ENCODE measurements at places on chromosomes 3 and 15.

- DNase-seq = no peak
These were observed 3.5 kb upstream of the MUC4 start for GRCh38 chr3:195815169-195815771.

DNA sequence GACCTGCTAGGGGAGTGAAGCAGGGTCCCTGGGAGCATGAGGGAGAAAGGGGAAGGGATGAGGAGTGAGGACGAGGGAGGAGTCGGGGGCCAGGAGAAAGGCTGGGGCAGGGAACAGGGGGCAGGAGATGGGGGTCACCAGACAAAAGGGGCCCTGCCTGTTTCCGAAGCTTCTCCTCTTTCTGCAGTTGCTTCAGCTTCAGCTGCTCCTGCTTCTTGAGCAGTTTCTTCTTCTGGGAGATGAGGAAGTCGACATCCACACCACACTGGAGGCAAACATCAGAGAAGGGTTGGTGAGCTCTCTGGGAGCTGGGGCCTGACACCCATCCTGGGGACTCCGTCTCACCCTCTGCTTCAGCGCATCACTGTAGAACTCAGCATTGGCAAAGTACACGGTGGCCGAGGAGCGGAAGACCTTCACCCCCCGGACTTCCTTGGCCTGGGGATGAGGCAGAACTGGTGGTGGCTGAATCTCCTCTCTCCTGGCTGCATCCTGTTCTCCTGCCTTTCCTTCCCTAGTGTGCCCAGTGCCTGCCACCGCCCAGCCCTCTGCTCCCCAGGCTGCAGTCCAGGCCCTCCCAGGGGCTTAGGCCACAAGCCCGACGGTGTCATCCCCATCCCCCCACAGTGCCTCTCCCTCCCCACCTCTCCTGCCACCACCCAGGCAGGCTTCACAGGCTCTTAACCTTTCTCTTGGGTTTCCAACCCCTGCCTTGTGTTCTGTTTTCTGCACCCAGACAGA, 6.8 kb downstream of the SLC26A6 start:
- no peak for DNase-seq

- DNase-seq = no peak
These were observed 7.6 kb downstream of the TATDN2 start for GRCh38 chr3:10255835-10256234.

DNA sequence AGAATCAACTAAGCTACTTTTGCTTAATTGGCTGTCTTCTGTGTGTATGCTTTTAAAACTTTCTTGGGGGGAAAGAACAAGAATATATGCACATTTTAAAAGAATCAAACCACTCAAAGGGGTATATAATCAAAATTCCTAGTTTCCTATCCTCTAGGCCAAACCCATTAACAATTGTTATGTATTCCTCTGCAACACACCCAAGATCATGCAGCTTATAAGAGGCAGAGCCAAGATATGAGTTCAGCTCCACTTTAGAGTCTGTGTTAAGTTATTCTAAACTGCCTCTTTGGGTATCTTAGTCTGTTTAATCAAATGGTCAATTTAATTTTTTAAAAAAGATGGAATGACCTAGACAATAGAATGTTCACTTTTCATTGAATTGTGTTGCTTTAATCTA, 326.1 kb upstream of the IL12A start:
- no peak for DNase-seq

DNA sequence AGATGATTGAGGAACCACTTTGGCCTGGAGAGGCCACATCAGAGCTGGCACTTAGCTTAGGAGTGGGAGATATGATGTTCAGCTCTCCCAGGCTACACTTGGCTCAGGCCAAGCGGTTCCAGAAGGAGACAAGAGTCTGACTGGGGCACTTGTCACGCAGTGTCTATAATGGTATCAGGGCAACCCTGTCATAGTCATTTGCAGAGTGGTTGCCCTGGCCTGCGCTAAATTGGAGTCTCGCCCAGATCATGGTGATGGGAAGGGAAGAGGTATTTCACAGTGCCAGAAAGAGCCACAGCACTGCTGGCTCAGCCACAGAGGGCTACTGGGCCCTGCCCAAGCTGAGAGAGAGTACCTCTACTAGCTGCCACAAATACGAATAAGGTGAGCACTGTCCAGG, 186.9 kb upstream of the CRBN start:
- DNase-seq = no peak

DNA sequence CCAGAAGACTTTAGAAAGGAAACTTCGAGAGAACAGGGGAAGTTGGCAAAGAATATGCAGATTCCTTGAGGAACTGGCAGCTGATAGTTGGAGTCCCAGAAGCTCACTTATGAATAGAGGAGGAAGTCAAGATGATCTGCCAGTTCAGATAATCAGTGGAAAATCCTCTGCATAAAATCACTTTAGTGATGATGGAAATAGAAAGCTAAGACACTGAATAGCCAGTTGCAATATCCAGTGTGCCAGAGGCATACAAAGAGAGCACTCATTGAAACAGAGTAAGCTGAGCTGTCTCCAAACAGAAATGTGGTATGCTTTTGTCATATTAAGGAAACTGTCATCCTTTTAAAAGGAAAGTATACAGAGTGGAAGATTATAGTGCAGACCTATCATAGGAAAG, 1207.6 kb downstream of the OTOL1 start:
- DNase-seq = no peak

- no peak for DNase-seq
These were observed 35.3 kb downstream of the OXNAD1 start for GRCh38 chr3:16300307-16300706.

GRCh38 chr3:127385540-127385870, 97.7 kb upstream of the PRR20G start:
- no peak for DNase-seq

- DNase-seq = no peak
These were observed 143.8 kb upstream of the WNT5A start for GRCh38 chr3:55630921-55631299.

- no peak for DNase-seq
These were observed 362.4 kb downstream of the CGGBP1 start for GRCh38 chr3:87696124-87697013.

- no peak for DNase-seq
These were observed 4.2 kb downstream of the PLXND1 start for GRCh38 chr3:129602309-129602708.

- no peak for DNase-seq
These were observed 73.1 kb upstream of the SLC6A6 start for GRCh38 chr3:14329116-14329830.

DNA sequence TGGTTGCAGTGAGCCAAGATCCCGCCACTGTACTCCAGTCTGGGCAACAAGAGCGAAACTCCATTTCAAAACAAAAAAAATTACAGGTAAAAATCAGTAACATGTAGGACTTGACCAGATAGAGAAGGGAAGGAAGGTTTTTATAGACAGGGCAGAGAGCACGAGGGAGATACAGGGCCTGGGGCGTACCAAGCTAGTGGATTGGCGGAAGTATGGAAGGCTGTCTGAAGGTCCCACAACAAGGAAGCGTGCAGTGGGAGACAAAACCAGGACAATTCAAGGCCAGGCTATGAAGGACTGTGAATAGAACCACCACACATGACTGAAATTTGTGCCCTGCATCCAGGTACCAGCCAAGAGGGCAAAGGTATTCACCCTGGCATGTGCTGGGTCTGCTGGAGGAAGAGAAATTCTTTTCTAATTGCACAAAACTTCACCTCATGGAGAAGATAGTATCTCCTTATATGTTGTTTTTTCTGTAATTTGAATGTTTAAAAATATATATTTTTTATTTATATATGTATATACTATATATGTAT, 33.0 kb upstream of the BCL2A1 start:
- no peak for DNase-seq

DNA sequence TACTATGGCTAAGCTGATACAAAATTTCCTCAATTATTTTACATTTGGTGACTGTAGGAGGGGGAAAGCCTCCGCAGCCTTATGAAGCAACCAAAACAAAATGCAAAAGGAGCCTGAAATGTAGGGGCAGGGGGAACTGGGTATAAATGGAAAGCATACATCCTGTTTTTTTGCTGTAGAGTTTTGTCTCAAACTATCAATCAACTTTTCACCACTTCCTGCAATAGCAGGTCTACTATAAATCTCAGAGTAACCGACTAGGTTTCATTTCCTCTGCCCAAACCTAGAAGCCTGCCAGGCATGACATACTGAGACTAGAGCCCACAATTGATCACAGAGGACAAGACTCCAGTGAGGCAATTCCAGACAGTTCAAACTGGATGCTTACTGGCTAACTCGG, 91.3 kb downstream of the SHQ1 start:
- peak; percentile 25 for DNase-seq

DNA sequence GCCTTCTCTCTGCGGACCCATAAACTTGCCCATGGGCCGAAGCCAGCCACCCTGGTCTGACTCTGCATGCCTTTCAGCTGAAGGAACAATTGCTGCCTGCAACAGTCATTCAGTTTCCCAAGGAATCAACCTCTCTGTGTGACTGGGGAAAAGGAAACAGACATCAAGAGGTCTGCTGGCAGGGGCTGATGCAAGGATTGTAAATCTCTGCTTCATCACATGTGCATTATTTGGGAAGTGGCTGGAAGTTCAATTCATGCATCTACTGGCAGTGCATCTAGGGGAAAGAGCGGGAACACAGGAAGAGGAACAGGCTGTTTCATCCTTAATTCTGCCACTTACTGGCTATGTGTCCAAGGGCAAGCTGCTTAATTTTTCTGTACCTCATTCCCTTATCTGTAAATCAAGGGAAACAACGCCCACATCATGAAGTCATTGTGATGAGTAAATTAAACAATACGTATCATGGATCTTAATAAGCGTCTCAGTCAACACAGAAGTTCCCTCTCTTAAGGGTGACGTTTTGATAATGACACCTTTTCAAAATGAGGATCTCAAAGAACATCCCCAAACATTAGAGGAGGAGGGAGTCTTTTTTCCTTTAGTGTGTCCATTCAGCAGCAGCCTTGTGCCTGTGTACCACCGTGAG, 17.4 kb upstream of the ADPGK start:
- no peak for DNase-seq

- no peak for DNase-seq
These were observed 153.9 kb downstream of the GHSR start for GRCh38 chr3:172294223-172294806.

- DNase-seq = no peak
These were observed 116.5 kb upstream of the ALDH1A3 start for GRCh38 chr15:100762913-100763834.

DNA sequence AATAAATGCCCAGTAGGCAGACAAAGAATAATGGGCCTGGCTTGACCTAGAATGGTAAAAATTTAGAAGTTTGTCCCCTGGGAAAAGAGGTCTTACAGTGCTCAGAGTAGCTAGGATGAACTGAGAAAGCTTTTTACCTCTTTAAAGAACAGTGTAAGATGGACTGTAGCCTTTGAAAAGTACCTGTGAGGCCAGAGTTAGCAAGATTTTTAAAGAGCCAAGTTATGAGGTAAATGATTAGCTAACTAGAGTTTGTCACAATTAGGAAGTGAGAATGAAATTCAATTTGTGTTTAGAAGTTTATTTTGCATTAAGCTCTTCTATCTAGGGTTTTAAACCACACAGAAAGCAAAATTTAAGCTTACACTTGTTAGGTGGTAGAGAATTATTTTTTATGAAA, 480.9 kb downstream of the ZIC1 start:
- DNase-seq = no peak

- peak; percentile 15 for DNase-seq
These were observed 21.2 kb downstream of the NGRN start for GRCh38 chr15:90286678-90287077.

GRCh38 chr3:16203671-16204629, 29.5 kb downstream of the GALNT15 start:
- no peak for DNase-seq

- no peak for DNase-seq
These were observed 749 bp downstream of the SRGAP3 start for GRCh38 chr3:9248522-9249271.

DNA sequence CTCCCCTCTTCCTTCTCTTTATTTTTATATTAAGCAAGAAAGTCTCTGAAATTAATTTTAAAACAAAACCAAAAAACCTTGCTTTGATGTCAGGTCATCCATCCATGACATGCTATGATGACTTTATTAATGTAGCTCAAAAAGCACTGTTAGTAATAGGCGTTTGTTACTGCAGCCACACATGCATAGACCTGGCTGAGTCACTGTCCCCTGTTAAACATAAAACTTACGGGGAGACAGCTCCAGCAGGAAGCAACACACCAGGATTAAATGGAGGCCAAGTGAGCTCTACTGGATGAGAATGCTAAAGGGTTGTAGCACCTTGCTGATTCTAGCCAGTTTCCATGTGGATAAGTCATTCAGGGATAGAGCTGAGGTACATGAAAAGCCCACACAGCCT, 661.1 kb downstream of the MAGI1 start:
- no peak for DNase-seq

GRCh38 chr3:183144363-183144762, 18.2 kb downstream of the LAMP3 start:
- no peak for DNase-seq

GRCh38 chr3:64097920-64098319, 74.6 kb upstream of the PSMD6 start:
- DNase-seq = no peak

GRCh38 chr3:125110876-125111480, 55.2 kb upstream of the HEG1 start:
- no peak for DNase-seq

DNA sequence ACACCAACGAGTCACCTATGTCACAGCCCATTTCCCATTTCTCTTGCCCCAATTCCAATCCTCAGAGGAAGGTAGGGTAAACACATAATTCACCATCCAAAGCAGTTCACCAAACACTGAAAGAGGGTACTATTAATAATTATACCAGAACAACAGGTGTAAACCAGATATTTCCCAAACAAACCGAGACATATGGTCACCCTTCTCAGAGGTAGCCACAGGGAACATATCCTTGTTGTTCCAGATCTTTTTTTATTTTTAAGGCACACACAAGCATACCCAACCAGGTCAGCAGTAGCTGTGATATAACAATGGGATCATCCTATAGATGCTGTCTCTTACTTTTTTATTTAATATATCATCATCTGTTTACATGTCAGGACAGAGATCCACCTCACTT, 24.7 kb downstream of the MAGI1 start:
- DNase-seq = no peak

DNA sequence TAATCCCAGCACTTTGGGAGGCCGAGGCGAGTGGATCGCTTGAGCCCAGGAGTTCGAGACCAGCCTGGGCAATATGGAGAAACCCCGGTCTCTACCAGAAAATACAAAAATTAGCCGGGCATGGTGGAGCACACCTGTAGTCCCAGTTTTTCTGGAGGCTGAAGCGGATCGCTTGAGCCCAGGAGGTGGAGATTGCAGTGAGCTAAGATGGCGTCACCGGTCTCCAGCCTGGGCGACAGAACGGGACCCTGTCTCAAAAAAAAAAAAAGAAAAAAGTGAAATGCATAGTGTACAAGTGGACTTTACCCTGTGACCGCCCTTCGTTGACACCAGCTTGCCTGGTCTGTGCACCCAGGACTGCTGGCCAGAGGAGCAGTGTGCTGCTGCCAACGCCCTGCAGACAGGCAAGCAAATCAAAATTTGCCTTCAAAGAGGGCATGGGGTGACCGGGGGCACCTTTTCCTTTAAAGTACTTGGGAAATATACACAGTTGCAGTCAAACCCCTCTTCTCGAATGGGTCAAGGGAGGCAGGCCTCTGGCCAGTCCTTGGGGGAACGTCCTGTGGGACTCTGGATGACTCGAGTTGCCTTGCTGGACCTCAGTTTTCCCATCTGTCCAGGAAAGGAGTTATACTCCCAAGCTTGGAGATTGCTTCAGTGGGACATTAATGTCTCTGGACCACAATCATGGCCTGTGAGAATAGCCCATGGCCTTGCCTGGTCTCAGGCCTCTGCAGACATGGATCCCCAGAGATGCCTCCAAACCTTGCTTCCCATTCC, 1.0 kb downstream of the XYLB start:
- DNase-seq = no peak

All from activated naive CD8-positive, alpha-beta T cell treated with anti-CD3 and anti-CD28 coated beads for 36 hours (primary cell).